ENCODE measurements at places on chromosomes 2 and 18. TPM values are rescaled to one million over a fixed set of nuclear protein-coding genes. Genes with fewer than 3 reads are reported as not detected.
A peak's percentile ranks its signal among the peaks of the same experiment; 100 is the strongest.

The ANKRD29 gene
- polyA plus RNA-seq, result 17.4 TPM

- no peak for DNase-seq
These were observed 162.0 kb downstream of the ETAA1 start for GRCh38 chr2:67559156-67559555.

DNA sequence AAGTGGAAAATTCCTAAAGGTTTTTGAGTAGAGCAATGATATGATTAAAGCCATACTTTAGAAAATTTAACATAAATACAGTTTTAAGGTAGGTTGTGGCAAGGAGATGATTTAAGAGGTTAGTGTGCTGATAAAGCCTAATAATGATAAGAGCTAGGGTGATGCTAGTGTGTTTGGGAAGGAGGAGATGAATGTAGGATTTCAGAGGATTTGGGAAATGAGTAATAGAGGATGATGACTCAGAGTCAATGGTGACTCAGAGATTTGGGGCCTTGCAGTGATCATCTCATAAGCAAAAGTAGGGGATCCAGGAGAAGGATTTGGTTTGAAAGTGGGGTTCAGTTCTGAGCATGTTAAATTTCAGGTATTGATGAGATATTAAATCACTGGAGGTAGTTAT is 23.3 kb downstream of the STAMBP start:
- peak; percentile 40 for DNase-seq

- DNase-seq, result no peak
These were observed 277.3 kb upstream of the DOK6 start for GRCh38 chr18:69123421-69123820.

All from A549 (cell line).